ENCODE measurements at places on chromosomes 12 and 14.

- DNase-seq = no peak
These were observed 130.7 kb downstream of the GPHN start for GRCh38 chr14:66638689-66639088.

DNA sequence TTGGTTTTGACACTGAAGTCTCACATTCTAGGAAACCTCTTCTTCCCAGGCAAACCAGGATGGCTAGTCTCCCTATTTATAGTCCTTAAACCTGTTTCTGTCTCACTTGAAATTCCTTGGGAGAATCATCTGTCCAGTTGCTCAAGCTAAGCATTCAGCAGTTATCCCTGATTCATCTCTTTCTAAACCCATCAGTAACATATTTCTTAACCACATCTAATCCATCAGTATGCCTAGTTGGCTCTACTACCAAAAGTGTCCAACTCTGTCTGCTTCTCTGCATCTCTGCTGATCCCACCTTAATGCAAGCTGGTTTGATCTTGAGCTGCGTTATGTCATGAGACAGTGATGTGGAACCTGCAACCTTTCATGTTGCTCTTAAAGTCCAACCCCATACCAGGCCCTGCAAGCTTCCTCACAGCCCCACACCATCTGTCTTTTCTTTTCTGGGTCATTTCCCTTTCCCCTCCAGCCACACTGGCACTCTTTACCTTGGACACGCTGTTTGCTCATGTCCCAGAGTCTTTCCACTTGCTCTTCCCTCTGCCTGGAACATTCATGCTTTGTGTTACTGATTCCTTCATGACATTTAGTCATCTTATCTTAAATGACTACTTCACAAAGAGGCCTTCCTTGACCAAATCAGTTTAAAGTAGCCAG is 380.8 kb upstream of the RGS6 start:
- peak; percentile 10 for DNase-seq

DNA sequence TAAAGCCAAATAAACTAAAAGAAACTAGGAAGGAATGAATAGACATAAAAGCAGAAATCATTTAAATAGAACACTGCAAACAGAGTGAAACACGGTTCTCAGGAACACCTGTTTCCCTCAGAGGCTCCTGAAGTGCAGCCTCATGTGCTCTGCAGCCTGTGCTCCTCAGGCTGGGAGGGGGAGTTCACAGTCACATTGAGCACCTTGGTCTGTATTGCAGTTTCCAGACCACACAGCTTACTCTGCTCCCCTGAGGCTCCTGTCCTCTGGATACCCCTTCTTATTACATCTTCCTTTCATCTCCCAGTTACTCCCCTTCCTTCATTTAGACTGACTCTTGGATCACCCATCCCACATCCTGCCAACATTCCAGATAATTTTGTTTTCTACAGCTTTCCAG is 49.7 kb upstream of the DCD start:
- no peak for DNase-seq

GRCh38 chr12:12916135-12916944 is 25.0 kb downstream of the GPRC5A start:
- peak; percentile 76 for DNase-seq

DNA sequence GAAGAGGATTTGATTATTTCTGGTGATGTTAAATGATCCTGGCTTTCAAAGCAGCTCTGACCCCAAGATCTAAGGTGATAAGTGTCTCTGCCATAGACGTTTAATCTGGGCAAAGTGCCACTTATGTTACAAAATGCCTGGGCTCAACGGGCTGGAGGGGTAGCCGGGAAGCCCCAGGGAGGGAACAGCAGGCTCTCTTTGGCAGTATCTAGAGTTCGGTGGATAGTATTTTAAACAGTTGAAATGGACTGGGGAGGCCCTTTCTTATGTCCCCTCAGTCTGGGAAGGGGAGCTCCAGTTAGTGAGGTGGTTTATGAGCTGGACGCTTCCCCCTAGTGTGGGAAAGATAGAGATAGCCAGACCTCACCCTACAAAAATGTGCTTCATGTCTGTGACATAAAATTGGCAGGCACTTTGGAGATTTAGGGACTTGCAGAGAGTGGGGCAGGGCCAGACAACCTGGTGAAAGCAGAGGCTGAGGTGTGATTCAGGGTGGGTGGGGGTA is 5.5 kb upstream of the HOXC11 start:
- DNase-seq = no peak
